ENCODE measurements at places on chromosomes 12 and 14.

DNA sequence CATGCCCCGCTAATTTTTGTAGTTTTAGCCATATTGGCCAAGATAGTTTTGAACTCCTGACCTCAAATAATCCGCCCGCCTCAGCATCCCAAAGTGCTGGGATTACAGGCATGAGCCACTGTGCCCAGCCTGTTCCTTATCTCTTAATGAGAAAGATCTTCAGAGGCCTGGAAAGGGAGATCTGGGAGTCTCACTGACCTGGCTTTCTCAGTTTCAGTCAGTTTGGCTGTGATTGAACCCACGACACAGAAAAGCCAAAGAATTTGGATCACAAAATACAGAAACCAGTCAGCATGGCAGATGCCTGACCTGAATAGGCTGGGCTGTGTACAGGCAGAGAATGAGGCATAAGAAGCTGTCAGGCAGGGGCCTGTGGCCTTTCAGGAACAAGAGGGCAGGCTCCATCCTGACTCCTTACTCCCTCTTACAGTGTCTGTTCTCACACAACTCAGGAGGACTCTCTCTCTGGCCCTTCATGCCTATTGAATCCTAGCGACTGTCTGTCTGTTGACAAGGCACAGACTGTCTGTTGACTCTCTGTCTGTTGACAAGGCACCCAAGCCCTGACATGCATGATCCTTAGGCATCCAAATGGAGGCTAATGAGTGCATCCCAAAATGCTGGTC lies 366.5 kb upstream of the CCDC196 start:
- DNase-seq: no peak

- no peak for DNase-seq
Observed at GRCh38 chr14:94115058-94115591, 4.6 kb downstream of the IFI27 start.

- DNase-seq: no peak
Observed at GRCh38 chr14:101007004-101007614, 103.6 kb upstream of the RTL1 start.

DNA sequence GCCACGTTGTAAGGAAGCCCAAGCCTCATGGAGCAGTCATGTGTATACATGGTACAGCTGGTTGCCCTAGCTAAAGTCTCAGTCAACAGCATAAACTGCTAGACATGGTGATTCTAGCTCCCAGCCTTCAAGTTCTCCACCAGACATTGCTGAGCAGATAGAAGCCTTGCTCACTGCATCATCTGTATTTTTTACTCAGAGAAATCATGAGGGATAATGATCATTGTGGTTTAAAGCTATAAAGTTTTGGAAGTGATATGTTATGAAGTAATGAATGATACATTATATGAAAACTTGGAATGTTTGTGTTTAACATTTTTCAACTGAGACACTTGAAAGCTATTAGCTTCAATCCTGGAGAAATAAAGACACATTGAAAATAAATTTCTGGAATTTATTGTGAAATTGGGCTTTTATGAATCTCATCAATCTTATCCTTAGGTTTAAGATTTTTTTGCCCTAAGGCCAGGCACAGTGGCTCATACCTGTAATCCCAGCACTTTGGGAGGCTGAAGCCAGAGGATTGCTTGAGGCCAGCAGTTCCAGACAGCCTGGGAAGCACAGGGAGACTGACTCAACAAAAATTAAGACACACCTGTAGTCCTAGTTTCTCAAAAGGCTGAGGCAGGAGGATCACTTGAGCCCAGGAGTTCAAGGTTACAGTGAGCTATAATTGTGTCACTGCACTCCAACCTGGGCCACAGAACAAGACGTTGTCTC lies 5.6 kb upstream of the NFATC4 start:
- DNase-seq: no peak

Measured in NCI-H1436 treated with DMSO at 0.1 percent for 48 hours (cell line).